CD4-positive, alpha-beta T cell (primary cell): ENCODE measurements at places on chromosomes 11 and 22.

- no peaks in the 10 kb centered on the region for H3K36me3 ChIP-seq
- DNase-seq = no peak
- H3K4me3 ChIP-seq = no peak overlapping the region
- H3K4me1 ChIP-seq = no peaks in the 10 kb centered on the region
- H3K27me3 ChIP-seq = peaks cover 10% of the 10 kb centered on the region
These were observed 61.3 kb downstream of the IGLL5 start for GRCh38 chr22:22948651-22949571.

DNA sequence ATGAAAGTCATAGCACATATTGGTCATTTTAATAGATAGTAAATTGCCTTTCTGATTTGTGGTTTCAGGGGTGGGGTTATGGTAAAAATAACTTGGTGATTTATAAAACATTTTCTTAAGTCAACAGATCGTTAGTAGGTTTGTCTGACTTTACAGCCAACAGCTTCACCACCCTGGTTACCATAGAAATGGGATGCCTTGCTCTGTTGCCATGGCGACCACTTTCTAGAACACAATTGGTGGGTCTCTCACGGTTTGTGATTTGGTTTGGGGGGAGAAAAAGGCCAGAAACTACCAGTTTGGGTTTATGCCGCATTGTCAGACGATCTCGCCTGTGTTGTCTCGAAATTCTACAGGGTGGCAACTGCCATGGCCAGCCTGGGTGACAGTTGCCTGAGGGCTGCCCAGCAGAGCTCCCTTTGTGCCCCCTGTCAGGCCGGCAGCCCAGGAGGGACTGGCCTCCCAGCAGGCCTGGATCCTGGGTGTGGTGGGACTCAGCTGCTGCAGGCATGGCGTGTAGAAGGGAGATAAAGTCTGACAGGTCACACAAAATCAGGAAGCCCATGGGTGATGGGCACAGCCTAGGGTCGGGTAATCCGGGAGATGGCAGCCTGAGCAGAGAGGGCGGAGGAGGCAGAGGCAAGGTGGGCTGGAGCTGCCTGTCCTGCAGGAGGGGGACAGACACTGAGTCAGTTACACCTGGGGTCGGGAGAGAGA lies 30.9 kb downstream of the KCNC1 start:
- H3K27ac ChIP-seq = no peak overlapping the region
- no peak for DNase-seq
- H3K27me3 ChIP-seq = no peaks in the 10 kb centered on the region
- H3K4me3 ChIP-seq = no peak overlapping the region

DNA sequence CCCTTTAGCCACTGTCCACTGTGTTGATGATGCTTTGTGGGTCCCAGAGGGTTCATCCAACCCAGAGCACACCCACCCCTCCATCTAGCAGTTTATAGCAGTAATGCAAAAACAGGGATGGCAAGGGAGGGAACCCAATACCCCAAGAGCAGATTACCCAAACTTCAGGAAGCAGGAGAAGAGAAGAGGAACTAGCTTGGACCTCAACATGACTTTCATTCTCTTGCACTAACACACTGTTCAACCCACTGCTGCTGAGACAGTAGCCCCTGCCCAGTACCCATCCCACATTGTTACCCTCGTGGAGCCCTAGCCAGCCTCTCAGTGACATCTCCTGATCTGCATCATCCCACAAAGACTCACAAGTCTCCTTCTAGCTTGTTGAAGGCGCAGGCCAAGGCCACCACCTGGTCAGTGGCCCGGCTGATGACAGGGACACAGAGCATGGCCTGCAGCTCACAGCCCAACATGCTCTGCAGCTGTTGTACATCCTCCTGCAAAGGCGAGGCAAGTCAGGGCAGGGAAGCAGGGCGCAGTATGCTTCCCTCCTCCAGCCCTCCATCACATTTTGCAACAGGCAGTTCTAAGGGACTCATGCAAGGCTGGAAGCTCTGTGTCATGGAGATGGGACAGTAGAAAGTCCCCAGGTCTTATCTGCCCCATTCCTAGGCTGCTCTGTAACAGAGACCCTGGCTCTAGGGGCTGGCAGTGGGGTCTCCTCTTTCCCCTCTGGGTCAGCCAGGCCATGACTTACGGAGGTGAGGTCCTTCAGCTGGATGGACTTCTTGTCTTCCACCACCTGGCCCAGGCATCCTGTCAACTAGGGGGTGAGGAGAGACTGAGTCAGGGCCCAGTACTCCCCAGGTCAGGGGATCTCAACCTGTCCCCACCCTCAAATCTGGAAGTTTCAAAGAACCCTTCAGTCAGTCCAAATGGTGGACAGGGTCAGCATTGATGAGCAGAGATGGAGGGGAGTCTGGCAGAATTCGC lies 85.5 kb downstream of the PDE2A start:
- peaks cover 23% of the 10 kb centered on the region for H3K27me3 ChIP-seq
- no peak for DNase-seq
- no peaks in the 10 kb centered on the region for H3K36me3 ChIP-seq
- no peak overlapping the region for H3K27ac ChIP-seq
- H3K4me1 ChIP-seq = peaks cover 47% of the 10 kb centered on the region

GRCh38 chr11:107468596-107468995 lies 11.0 kb upstream of the CWF19L2 start:
- H3K4me1 ChIP-seq = no peaks in the 10 kb centered on the region
- no peak overlapping the region for H3K27ac ChIP-seq
- DNase-seq = no peak
- H3K36me3 ChIP-seq = no peaks in the 10 kb centered on the region

- H3K27me3 ChIP-seq = no peaks in the 10 kb centered on the region
- DNase-seq = no peak
- H3K4me3 ChIP-seq = no peak overlapping the region
- no peak overlapping the region for H3K27ac ChIP-seq
- no peaks in the 10 kb centered on the region for H3K4me1 ChIP-seq
These were observed 29.8 kb downstream of the RNF141 start for GRCh38 chr11:10511181-10511621.

- H3K27me3 ChIP-seq = no peaks in the 10 kb centered on the region
- H3K4me3 ChIP-seq = no peak overlapping the region
- no peak for DNase-seq
- H3K36me3 ChIP-seq = no peaks in the 10 kb centered on the region
These were observed 35.5 kb downstream of the MTMR2 start for GRCh38 chr11:95888439-95888838.

- no peak overlapping the region for H3K27ac ChIP-seq
- no peaks in the 10 kb centered on the region for H3K36me3 ChIP-seq
- H3K4me3 ChIP-seq = no peak overlapping the region
- H3K4me1 ChIP-seq = no peaks in the 10 kb centered on the region
- no peaks in the 10 kb centered on the region for H3K27me3 ChIP-seq
These were observed 734.3 kb downstream of the BRD1 start for GRCh38 chr22:49093192-49093880.

DNA sequence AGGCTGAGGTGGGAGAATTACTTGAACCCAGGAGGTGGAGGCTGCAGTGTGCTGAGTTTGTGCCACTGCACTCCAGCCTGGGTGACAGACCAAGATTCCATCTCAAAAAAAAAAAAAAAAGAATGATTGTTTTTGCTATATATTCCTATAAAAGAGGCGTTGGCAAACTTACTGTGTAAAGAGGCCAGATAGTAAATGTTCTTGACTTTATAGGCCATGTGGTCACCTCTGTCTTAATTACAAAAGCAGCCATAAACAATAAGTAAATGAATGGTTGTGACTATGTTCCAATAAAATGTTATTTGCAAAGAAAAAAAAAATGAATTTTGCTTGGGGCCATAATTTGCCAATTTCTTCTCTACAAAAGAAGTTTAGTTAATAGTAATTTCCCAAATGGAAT lies 12.3 kb downstream of the ATM start:
- H3K36me3 ChIP-seq = peaks cover 64% of the 10 kb centered on the region
- peak overlapping the region; percentile 64 for H3K27ac ChIP-seq
- H3K27me3 ChIP-seq = no peaks in the 10 kb centered on the region
- H3K4me1 ChIP-seq = peaks cover 71% of the 10 kb centered on the region
- no peak for DNase-seq

DNA sequence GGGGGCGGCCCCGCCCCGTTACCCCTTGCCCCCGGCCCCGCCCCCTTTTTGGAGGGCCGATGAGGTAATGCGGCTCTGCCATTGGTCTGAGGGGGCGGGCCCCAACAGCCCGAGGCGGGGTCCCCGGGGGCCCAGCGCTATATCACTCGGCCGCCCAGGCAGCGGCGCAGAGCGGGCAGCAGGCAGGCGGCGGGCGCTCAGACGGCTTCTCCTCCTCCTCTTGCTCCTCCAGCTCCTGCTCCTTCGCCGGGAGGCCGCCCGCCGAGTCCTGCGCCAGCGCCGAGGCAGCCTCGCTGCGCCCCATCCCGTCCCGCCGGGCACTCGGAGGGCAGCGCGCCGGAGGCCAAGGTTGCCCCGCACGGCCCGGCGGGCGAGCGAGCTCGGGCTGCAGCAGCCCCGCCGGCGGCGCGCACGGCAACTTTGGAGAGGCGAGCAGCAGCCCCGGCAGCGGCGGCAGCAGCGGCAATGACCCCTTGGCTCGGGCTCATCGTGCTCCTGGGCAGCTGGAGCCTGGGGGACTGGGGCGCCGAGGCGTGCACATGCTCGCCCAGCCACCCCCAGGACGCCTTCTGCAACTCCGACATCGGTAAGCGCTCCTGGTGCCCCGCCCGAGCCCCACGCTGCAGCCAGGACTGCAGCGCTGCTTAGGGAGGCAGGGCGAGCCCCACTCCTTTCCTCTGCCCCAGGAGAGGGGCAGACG lies at the start of gene TIMP3:
Gene TIMP3, plus strand, starts transcription at position 169 of the 700 bp plus-strand sequence. Its CDS starts 297 bp downstream, at position 466.
- peaks cover 35% of the 10 kb centered on the region for H3K27me3 ChIP-seq
- H3K4me3 ChIP-seq = no peak within 1 kb of the TSS
- no peak for DNase-seq
- no peak within 1 kb of the TSS for H3K27ac ChIP-seq
- peaks cover 11% of the 10 kb centered on the region for H3K4me1 ChIP-seq
